SJSA1 (cell line): ENCODE measurements at places on chromosomes 1 and 21. TPM values are rescaled to one million over a fixed set of nuclear protein-coding genes. Genes with fewer than 3 reads are reported as not detected.
A peak's percentile ranks its signal among the peaks of the same experiment; 100 is the strongest.

GRCh38 chr1:18322368-18323032, 158.2 kb upstream of the KLHDC7A start:
- DNase-seq = no peak

Gene CHODL
- total RNA-seq = not detected in 2 replicates

- DNase-seq = no peak
These were observed 31.8 kb upstream of the CDC14A start for GRCh38 chr1:100320311-100321099.

DNA sequence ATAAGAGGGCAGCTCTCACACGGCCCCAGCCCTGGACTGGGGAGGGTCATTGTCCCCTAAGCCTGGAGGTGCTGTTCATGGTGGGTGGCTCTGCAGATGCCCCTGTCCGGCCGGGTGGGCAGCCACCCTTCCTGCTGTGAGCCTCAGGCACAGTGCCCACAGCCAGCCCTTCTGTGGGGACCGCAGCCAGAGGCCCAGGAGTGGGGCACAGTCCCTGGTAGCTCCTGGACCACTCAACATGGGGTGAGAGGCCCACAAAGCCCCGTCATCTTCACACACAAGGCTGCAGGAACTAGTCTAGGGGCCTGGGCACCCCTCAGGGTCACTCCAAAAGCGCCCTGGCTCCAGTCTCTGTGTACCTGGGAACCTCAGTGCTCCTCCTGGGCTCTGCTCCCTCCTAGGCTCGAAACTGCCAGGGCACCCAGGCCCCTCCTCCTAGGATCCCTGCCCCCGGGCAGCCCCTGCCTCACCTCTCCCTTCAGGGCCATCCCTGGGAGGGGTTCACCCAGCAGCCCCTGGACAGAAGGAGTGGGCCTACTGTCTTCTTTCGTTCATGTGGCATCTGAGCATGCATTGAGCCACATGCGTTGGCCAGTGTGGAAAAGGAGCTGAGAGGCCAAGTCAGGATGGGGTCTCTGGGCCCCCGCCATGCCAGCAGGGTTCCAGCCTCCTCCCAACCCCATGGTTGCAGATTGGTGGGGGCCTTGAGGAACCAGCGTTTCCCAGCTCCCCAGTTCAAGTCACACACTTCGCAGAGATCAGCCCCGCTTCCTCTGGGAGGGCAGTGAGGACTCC, 43.0 kb downstream of the WNT9A start:
- DNase-seq = no peak

DNA sequence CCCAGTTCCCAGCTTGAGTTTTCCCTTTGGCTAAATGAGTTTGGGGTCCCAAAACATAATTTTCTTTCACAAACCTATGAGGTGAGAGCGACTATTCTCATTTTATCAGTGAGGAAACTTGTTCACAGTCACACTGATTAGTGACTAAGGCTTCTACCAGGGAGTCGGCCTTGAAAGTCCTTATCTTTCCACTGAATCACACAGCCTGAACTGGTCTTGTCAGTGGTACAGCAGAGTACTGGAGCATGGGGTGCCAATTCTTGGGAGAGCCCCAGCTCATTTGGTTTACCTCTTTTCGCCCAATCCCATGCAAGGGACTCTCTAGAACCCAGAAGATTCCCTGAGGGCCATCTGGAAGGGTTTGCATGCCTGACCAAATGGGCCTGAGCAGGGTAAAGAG, 16.9 kb downstream of the HSD3B2 start:
- no peak for DNase-seq

Gene SLC45A3
- total RNA-seq = 2.0 and 2.4 TPM in 2 replicates

DNA sequence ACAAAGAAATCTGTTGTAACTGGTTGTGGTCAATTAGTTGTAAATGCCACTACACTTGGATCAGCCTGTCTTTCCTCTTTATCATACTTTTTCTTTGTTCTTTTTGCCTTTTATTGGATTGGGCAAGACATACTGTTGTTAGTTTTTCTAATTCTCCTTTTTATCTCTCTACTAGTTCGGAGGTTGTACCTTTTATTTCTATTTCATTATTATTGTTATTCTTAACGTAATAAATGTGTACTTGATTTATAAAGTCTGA, 59.2 kb downstream of the IVNS1ABP start:
- DNase-seq = peak; percentile 18

- no peak for DNase-seq
These were observed 71.0 kb upstream of the KLHDC7A start for GRCh38 chr1:18409609-18410237.

Gene KLF17
- total RNA-seq = not detected in 2 replicates

DNA sequence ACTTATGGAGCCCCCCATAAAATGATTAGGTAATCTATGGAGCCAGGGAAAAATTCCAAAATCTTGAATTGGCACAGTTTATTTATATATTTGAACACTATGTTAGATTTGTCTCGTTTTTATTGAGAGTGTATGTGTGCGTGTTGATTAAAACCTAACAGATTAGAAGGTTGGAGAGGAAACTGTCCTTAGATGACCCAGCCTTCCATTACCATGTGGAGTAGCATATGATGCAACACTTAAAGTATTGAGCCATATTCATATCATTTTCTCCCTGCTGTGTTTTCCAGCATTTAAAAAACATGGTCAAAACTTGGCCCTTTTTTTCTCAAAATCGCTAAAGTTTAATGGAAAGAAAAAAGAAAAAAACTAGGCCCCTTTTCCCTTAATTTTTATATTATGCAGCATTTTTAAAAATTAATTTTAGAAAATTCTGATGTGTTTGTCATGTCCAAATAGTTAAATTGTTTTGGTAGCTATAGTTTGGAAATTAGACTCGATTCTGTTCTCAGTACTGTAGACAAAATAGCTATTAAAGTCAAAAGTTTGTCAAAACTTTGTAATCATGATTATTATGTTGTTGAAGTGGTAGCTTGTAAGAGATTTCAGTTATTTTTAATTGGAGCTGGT, 2.3 kb downstream of the LRRC8D start:
- DNase-seq = no peak

DNA sequence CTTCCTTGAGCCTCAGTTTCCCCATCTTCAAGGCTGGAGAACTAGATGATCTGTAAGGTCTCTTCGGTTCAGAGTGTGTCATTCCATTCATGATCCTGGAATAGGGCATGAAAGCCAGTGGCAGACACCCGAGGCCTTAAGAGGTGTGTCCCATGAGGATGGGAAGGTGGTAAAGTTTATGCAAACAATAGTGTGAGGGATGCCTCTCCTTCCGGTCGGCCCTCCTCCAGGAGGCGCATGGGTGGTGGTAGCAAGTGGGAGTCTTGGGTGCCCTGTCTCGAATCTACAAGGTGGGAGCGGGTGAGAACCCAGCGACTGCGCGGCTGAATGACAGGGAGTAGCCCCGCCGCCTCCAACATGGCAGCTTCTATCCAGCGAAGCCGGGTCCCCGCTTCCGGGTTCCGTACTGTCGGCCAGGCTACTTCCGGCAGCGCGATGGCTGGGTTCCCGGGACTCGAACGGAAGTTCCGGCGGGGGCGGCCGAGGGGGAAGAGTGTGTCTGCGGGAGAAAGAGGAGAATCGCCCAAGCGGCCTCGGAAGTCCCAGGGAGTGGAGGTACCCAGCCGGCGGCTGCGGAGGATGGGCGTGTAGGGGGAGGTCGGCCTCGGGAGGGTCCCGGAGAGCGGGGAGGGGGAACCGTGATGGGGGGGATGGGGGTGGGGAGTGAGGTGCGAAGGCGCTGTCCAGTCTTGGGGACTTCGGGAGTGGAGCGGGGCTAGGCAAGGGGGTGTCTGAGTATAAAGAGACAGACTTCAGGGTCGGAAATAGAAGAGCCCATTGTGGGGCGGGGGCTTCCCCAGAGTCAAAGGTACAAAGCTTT, at the start of gene LYPLA2:
Gene LYPLA2, plus strand, starts transcription at position 450 of the 820 bp plus-strand sequence. CDS start 1,538 bp downstream, outside the sequence.
- peak; percentile 94 for DNase-seq

Gene NPPA
- total RNA-seq = not detected in 2 replicates

DNA sequence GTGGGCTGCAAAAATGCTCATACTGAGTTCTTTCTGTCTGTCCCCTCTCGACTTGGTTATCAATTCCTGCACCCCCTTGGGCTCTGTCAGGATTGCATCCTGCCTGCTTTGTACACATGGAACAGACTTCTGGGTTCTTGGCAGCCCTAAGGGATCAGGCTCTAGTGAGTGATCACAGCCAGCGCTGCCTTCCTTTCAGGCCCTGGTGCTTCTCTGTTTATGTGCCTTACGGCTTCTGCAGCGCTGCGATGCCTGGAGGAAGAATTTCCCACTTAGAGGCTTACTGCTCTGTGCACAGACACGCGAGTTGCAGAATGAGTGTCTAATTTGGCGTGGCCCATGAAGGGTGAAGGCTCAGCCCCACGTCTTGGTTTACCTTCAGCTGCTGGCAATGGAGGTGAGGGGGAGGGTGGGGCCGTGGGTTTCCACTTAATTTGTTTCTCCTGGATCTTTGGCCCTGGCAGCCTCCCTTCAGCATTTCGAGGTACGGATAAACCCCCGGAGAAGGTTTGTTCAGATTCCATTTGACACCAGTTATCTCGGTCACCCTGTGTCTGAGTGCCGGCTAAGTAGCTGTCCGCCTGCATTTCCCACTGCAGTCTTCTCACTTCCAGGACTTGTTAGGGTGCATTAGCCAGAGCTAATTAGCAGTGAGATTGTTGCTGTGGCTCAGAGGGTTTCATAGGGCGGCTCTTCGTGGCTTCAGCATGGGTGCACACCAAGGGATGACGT, 227.3 kb downstream of the DYRK1A start:
- no peak for DNase-seq

- DNase-seq = no peak
These were observed 360.0 kb downstream of the HHAT start for GRCh38 chr1:210688512-210689234.

GRCh38 chr1:187476671-187477070, 647.9 kb downstream of the PLA2G4A start:
- no peak for DNase-seq

Gene ARMH1
- total RNA-seq = not detected in 2 replicates

Gene IL19
- total RNA-seq = not detected in 2 replicates

GRCh38 chr1:196515904-196516303, 92.3 kb downstream of the KCNT2 start:
- no peak for DNase-seq

Gene KCNJ9
- total RNA-seq = not detected in 2 replicates

Gene YOD1
- 5.6 and 9.9 TPM in 2 replicates for total RNA-seq

DNA sequence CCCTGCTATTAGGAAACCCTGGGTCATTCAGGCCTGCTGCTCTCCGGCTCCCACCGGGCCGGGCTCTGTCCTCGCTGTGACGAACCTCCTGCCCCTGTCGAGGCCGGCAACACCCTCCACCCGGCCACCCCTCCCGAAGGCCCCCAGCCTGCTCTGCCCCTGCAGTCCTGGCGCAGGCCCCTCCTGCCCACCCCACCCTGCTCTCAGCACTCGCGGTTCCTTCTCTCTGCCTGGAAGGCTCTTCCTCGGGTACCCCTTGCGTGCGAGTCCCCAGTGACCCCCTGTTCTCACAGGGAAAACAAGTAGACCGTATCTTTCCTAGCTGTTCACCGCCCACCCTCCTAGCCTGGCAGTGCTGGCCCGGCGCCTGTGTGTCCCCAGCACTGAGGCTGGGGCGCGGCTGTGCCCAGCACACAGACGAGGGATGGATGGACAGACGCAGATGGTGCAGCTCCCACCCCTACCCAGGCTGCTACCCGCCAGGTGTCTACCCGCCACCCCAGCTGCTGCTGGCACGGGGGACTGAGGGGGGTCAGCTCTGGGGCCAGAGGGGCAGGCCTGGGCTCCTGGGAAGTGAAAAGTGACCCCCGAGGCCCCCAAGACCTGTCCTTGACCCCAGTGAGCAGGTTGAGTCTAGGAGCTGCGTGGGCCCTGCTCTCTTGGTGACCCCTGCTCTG, 3.1 kb upstream of the VWA1 start:
- peak; percentile 44 for DNase-seq

DNA sequence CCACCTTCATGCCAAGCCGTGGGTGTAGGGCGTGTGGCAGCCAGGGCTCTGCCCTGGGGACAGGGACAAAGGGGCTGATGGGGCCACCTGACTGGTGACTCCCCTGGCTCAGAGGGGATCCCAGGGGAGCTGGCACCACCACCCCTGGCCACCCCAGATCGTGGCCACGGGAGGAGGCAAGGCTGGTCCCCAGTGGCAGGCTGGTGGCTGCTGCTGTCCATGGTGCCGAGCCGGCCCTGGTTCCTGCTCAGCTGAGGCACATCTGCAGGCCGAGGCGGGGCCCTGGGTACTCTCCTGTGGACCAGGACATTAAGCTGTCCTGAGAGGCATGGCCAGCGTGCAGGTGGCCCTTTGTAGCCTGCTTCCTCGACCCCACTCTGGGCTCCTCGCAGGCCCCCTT, 6.5 kb downstream of the PLCH2 start:
- no peak for DNase-seq

Gene PPP1R8
- total RNA-seq = 33.5 and 60.0 TPM in 2 replicates

DNA sequence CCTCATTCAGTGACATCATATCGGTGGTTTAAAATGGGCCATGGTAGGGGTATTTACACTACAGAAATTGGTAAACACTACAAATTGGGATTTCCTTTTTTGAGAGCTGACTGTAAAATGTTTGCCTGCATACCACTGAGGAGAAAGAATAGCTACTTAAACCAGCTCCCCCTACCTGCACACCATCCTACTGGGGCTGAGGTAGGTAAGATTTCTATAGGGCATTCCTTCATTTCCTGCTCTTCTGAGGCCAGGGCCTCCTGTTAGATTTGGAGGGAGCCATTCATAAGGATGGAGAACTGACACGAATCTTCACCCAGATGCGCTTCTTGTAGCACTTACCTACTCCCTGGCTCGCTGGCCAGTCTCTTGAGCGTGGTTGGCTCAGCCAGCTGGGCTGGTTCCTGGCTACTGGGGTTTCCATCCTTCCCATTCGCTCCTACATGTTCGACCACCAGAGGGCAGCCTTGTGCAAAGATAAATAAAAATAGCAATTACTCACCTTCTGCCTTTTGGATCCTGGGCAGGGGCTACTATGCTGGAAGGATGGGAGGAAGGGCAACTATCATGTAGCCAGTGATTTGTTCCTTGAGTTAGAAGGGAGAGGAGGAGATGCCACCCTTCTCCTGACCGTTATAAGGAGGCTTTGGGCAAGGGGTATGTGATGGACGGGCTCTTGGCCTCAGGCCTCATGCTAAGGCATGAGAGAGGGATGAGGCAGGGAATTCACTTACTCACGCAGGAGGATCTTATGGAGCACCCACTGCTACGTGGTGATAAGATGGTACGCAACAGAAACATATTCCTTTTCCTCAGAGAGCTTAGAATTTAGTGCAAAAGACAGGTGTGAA, 10.7 kb downstream of the OPTC start:
- DNase-seq = peak; percentile 83

Gene PUM1
- 23.0 and 36.6 TPM in 2 replicates for total RNA-seq

DNA sequence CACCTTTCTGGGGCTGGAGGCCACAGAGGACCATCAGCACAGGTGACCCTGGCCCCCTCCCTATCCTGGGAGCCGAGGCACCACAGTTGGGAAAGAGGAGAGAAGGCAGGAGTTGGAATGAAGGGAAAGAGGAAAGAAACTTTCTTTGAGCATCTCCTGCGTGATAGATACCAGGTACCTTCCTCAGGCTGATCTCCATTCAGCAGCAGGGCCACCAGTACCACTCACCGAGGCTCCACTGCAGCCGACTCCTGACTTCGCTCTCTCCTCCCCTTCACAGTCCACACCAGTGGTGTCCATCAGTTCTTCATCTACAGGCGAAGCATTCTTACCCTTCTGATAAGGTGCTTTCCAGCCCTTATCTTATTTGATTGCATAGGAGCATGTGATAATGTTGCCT, 55.3 kb downstream of the LGR6 start:
- DNase-seq = no peak

GRCh38 chr1:212147581-212148033, 112.1 kb downstream of the DTL start:
- no peak for DNase-seq
